ENCODE measurements at places on chromosomes 3 and 15. TPM values are rescaled to one million over a fixed set of nuclear protein-coding genes. Genes with fewer than 3 reads are reported as not detected.

Gene CCR9
- total RNA-seq: not detected

GRCh38 chr3:180316321-180316720, 279.6 kb upstream of the PEX5L start:
- no peak overlapping the region for H3K4me3 ChIP-seq
- no peak for DNase-seq
- no peaks in the 10 kb centered on the region for H3K27me3 ChIP-seq
- no peak overlapping the region for H3K27ac ChIP-seq
- no peaks in the 10 kb centered on the region for H3K4me1 ChIP-seq
- no peaks in the 10 kb centered on the region for H3K36me3 ChIP-seq

GRCh38 chr3:76122007-76122406, 336.7 kb upstream of the ZNF717 start:
- no peak overlapping the region for H3K27ac ChIP-seq
- no peak overlapping the region for H3K4me3 ChIP-seq
- no peaks in the 10 kb centered on the region for H3K36me3 ChIP-seq
- H3K4me1 ChIP-seq: no peaks in the 10 kb centered on the region
- no peaks in the 10 kb centered on the region for H3K27me3 ChIP-seq
- DNase-seq: no peak

Gene MIX23
- total RNA-seq: 54.0 TPM

DNA sequence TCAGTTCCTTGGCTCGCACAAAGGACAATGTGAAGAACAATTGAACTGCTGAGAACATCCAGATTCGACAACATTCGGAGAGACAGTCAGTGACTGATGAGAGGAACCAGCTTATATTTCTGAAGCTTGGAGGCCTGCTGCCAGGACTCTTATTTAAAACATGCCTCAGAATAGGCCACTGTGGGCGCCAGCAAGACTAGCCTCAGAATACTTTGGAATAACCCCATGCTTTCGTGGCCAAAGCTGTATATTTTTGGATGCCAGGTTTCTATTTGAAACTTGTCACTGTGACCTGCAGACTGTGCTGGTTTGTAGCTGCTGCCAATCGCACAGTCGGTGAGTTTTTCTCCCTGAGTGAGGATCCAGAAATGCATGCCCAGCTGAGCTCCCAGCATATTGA, 129.9 kb upstream of the UBE3A start:
- H3K4me1 ChIP-seq: no peaks in the 10 kb centered on the region
- no peak overlapping the region for H3K4me3 ChIP-seq
- DNase-seq: no peak

GRCh38 chr3:186920301-186920700, 10.0 kb upstream of the ST6GAL1 start:
- H3K27ac ChIP-seq: no peak overlapping the region
- H3K4me3 ChIP-seq: no peak overlapping the region
- DNase-seq: no peak
- no peaks in the 10 kb centered on the region for H3K36me3 ChIP-seq
- no peaks in the 10 kb centered on the region for H3K4me1 ChIP-seq
- no peaks in the 10 kb centered on the region for H3K27me3 ChIP-seq

GRCh38 chr3:189232790-189233189, 61.0 kb downstream of the TPRG1 start:
- no peak overlapping the region for H3K4me3 ChIP-seq
- no peak for DNase-seq

- no peak overlapping the region for H3K4me3 ChIP-seq
- no peaks in the 10 kb centered on the region for H3K4me1 ChIP-seq
- DNase-seq: no peak
- H3K27ac ChIP-seq: no peak overlapping the region
- no peaks in the 10 kb centered on the region for H3K27me3 ChIP-seq
Measured at GRCh38 chr15:49696433-49696832, 75.6 kb downstream of the DTWD1 start.

GRCh38 chr3:76198086-76198485, 412.7 kb upstream of the ZNF717 start:
- no peak for DNase-seq
- H3K27ac ChIP-seq: no peak overlapping the region
- no peaks in the 10 kb centered on the region for H3K4me1 ChIP-seq
- H3K27me3 ChIP-seq: no peaks in the 10 kb centered on the region

DNA sequence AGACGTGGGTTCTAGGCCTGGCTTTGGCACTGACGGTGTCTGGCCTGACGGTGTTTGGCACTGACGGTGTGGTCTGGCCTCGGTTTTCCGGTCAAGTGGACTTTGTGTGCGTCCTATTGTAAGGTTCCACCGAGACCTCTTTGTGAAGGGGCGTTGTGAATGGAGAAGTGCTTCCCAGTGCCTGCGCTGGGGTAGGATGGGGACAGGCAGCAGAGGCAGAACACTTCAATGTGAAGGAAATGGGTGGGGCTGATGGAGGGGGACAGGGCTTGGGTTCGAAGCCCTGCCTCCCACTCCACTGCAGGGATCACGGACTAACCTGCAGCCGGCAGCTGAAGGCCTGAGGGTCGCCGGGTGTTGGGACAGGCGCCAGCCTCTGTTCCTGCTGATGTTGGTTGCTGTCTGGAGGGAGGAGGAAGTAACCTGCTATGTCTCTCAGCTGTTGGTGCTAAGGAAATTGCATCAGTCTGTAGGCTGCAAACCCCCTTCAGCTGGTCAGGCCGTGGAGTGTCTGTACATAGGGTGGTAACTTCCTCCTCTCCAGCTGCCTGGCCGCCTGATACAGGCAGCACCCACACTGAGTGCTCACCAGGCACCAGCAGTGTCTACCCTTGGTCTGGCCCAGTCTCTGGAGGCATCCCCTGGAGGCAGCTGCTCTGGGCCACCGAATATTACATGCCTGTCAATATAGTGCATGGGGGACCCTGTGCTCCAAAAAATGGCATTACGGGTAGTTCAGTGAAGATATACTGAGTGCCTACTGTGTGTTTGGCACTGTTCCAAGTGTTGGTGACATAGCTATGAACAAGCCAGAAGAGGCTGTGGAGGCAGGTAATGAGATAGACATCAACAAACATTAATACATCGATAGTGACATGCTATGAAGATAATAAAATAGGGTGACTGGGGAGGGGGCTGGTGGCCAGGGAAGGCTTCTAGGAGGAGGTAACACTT, 1.1 kb downstream of the TM6SF1 start:
- no peaks in the 10 kb centered on the region for H3K27me3 ChIP-seq
- H3K4me3 ChIP-seq: no peak overlapping the region
- H3K4me1 ChIP-seq: no peaks in the 10 kb centered on the region
- peak; percentile 62 for DNase-seq

DNA sequence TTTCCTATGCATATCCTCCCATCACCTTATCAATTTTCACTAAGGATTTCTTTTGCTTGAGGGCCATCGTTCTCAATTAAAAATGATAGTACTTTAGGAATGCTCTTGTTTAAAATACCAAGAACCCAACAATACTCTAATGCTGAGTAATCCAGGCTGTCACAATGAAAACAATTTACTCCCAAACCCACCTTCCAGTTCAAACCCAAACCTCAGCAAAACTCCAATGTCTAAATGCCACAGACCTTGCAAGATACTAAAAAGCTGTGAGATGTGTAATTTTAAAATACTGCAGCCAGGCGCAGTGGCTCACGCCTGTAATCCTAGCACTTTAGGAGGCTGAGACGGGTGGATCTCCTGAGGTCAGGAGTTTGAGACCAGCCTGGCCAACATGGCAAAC, 889.8 kb downstream of the ROBO1 start:
- no peak for DNase-seq
- H3K4me1 ChIP-seq: no peaks in the 10 kb centered on the region
- H3K36me3 ChIP-seq: no peaks in the 10 kb centered on the region
- H3K4me3 ChIP-seq: no peak overlapping the region
- no peaks in the 10 kb centered on the region for H3K27me3 ChIP-seq

DNA sequence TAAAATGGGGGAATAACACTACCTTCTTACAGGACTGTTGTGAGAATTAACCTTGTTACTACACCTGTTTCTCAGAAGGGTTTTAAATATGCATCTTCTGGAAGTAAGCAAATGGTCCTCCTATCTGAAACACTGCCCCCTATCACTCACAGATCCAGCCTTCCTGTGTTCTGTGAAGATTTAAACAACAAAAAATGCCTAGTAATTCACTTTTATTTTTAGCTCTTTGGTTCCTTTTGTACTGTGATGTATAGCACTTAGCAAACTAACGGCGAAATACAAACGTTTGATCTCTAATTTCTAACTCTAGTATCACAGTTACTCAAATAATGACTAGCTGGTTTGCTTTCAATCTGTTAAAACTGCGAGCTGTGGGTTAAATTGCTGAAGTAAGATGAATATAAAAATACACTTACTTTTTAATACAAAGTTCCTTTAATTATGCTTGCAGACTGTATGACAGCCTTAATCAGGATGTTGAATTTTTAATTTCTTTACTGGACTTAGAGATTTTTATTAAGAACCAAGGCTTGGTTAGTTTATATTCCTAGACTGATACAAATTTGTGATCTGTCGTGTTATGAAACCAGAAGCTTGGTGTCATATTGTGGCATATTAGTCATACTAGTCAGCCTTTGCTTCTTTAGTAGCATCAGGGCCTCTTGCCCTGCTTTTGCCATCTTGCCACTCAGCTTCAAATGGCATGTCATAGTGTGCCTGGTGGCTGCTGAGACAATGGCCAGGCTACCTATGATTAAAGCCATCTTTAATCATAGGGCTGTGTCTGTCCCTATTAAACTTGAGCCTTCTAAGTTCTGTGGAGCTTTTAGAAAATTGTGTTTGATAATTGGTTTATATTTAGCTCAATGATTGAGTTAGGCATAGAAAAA, 9.2 kb downstream of the EIF3J start:
- H3K27ac ChIP-seq: 0 out of 2 replicates have a peak overlapping the region, but pooled peaks have one; percentile 6
- H3K4me3 ChIP-seq: no peak overlapping the region
- H3K4me1 ChIP-seq: peaks cover 38% of the 10 kb centered on the region

DNA sequence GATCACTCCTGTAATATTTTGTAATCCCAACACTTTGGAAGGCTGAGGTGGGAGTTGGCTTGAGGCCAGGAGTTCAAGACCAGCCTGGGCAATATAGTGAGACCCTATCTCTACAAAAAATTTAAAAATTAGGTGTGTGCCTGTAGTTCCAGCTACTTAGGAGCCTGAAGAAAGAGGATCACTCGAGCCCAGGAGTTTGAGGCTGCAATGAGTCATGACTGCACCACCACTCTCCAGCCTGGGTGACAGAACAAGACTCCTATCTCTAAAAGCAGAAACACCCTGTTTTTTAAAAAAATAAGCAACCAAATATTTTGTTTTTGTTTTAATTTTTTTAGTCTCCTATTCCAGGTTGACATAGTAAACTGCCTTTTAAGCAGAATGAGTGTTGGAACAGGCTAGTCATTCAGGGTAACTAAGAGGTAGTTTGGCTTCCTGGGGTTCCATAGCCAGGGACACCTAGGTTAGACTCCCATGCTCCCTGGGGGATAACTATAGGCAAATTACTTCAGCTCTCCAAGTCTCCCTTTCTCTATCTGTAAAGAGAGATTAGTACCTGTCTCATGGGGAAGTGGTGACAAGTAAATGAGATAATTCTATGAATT, 114.6 kb upstream of the C15orf61 start:
- H3K27me3 ChIP-seq: no peaks in the 10 kb centered on the region
- DNase-seq: peak; percentile 52
- H3K4me1 ChIP-seq: peaks cover 22% of the 10 kb centered on the region
- H3K27ac ChIP-seq: no peak overlapping the region
- no peaks in the 10 kb centered on the region for H3K36me3 ChIP-seq
- H3K4me3 ChIP-seq: no peak overlapping the region

Gene NT5DC2
- total RNA-seq: 47.8 TPM

GRCh38 chr3:162517110-162517509, 1020.5 kb downstream of the OTOL1 start:
- H3K27ac ChIP-seq: no peak overlapping the region
- H3K36me3 ChIP-seq: no peaks in the 10 kb centered on the region
- no peak for DNase-seq
- no peak overlapping the region for H3K4me3 ChIP-seq

- peaks cover 79% of the 10 kb centered on the region for H3K4me1 ChIP-seq
- peak overlapping the region; percentile 83 for H3K27ac ChIP-seq
- H3K36me3 ChIP-seq: no peaks in the 10 kb centered on the region
- no peak for DNase-seq
- H3K4me3 ChIP-seq: peak overlapping the region; percentile 26
Measured at GRCh38 chr3:42061025-42061712, 30.0 kb upstream of the TRAK1 start.

DNA sequence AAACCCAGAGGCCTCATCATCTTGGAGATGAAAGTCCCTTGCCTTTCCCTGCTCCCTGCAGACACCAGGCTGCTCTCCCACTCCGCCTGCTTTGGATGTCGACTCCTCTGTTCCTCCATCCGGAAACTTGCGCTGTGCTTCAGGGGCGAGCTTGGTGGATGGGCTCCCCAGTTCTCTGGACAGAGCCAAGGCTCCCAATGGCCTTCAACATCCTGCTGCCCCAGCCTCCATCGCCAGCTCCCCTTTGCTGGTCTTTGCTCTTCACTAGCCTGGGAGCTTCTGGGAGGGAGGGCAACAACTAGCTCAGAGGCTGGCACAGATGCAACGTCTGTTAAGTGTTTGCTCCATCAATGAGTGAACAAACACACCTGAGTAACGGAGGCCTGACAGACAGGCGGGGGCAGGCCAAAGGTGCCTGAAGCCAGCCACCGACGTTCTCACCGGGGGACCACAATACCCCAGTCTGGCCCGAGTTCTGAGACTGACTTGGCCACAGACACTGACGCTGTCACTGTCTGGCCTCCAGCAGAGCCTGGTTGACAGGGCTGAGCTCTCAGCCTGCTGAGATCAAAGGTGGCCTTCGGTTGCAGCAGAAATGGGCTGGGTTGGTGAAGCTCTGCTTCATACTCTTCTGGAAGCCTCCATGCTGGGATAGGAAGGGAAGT, 39.0 kb downstream of the RGMA start:
- DNase-seq: no peak
- no peak overlapping the region for H3K27ac ChIP-seq
- no peak overlapping the region for H3K4me3 ChIP-seq
- no peaks in the 10 kb centered on the region for H3K27me3 ChIP-seq
- no peaks in the 10 kb centered on the region for H3K36me3 ChIP-seq
- no peaks in the 10 kb centered on the region for H3K4me1 ChIP-seq

- no peak for DNase-seq
- H3K27ac ChIP-seq: no peak overlapping the region
- H3K27me3 ChIP-seq: no peaks in the 10 kb centered on the region
- H3K36me3 ChIP-seq: no peaks in the 10 kb centered on the region
- no peak overlapping the region for H3K4me3 ChIP-seq
Measured at GRCh38 chr3:143068059-143068458, 51.5 kb upstream of the CHST2 start.

DNA sequence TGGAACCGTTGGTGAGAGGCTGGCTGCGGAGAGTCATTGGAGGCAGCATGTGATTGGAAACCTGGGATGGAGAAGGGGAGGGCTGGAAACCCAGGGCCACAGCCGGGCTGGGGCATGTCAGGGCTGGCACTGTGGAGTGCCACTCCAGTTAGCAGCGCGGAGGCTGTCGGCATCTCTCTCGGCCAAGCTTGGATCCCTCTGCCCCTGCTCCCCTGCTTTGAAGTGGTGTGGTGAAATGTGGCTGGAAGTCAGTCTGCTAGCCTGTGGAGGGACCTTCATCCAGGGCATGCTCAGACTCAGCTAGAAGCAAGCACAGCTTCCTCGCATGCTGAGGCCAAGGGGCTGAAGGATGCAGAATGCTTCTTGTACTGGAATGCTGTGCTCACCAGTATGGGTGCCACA, 13.5 kb downstream of the SLCO3A1 start:
- no peak for DNase-seq
- H3K27ac ChIP-seq: peak overlapping the region; percentile 100
- H3K36me3 ChIP-seq: no peaks in the 10 kb centered on the region
- H3K4me3 ChIP-seq: peak overlapping the region; percentile 42
- peaks cover 76% of the 10 kb centered on the region for H3K4me1 ChIP-seq

Gene TRAT1
- not detected for total RNA-seq

Gene PLXNB1
- 34.0 TPM for total RNA-seq

Measured in Karpas-422 (cell line).